ENCODE measurements at places on chromosomes 13 and 19.

GRCh38 chr19:44303976-44304568 is 753 bp downstream of the ZNF235 start:
- DNase-seq, result peak; percentile 44

DNA sequence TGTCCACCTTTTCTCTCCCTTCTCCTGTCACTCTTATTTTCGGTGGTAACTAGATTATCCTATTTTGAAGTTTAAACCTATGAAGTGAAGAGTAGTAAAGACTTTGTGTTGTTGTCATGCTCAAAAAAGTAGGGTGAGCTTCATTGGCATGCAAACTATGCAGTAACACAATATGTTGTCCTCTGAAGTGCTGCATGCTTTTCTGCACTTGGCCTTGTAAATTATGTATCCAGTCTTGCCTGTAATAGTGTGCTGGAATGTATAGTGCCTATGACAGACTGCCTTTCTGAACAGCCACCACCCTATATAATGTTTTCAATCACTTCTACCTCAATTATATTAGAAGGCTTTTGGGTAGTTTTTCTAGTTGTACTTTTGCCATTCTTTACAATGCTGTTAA is 1198.2 kb upstream of the PCDH20 start:
- DNase-seq, result no peak

- no peak for DNase-seq
These were observed 95.4 kb downstream of the RNASEH2B start for GRCh38 chr13:51004918-51005460.

- DNase-seq, result peak; percentile 65
These were observed 759 bp downstream of the ZMYM2 start for GRCh38 chr13:19959141-19959830.

- no peak for DNase-seq
These were observed 404.7 kb downstream of the KCNRG start for GRCh38 chr13:50419896-50420295.

DNA sequence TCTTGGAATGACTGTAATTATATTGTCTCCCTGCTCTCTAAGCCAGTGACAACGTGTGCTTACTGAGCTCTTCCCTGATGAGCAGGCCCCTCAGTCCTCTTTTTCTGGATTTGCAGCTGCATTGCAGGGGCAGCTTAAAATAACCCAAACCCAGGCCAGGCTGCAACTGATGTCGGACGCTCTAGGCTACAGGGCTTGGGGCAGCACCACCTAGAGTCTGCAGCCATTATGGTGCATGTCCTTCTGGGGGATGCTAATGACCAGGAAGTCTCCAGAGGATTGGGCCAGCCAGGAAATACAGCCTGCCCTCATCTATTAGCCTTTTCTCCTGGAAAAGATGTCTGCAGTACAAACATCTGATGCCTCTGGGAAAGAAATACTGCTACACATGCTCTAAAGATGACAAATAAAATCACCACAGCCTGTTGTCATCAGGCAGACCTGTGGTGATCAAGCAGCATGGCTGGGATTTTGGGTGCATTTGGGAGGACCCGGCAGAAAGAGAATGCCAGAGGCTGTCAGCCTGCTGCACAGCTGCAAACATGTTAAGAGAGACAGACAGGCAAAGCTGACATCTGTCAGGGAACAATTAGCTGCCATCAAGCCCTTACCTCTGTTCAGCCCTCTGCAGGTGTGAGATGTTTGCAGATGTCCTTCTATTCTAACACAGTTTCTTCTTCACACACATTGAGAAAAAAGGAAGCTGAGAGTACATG is 51.8 kb downstream of the CCDC70 start:
- no peak for DNase-seq

DNA sequence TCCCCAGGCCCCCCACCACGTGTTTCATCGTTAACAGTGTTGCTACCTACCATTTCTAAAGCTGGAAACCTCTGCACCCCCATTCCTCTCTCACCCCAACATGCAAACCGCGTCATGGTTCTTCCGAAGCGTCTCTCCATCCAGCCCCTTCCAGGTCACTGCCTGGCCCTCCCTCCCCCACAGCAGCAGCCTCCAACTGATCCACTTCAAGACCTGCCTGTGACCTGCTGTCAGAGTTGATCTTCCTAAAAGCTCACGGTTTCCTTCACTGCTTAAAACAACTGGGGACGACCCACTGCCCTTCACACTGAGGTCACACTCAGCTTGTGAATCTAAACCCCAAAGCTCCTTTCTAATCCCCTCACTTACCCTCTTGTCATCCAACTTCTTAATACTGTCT is 47.7 kb downstream of the STK24 start:
- no peak for DNase-seq

DNA sequence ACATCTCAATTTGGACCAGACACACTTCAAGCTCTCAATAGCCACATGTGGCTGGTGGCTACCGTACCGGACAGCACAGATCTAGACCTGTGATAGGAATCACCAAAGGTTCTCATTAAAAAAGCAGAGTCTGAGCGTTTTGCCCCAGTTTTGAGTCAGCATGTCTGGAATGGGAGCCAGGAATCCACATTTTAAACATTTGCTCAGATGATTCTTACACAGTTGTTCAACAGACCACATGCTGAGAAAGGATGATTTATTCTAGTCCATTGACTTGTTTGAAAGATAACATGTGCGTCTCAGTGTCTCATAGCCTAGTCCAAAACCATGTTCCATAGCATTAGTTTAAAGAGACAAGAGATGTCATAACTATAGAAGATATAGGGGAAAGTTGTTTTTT is 53.4 kb downstream of the FLT3 start:
- peak; percentile 29 for DNase-seq

DNA sequence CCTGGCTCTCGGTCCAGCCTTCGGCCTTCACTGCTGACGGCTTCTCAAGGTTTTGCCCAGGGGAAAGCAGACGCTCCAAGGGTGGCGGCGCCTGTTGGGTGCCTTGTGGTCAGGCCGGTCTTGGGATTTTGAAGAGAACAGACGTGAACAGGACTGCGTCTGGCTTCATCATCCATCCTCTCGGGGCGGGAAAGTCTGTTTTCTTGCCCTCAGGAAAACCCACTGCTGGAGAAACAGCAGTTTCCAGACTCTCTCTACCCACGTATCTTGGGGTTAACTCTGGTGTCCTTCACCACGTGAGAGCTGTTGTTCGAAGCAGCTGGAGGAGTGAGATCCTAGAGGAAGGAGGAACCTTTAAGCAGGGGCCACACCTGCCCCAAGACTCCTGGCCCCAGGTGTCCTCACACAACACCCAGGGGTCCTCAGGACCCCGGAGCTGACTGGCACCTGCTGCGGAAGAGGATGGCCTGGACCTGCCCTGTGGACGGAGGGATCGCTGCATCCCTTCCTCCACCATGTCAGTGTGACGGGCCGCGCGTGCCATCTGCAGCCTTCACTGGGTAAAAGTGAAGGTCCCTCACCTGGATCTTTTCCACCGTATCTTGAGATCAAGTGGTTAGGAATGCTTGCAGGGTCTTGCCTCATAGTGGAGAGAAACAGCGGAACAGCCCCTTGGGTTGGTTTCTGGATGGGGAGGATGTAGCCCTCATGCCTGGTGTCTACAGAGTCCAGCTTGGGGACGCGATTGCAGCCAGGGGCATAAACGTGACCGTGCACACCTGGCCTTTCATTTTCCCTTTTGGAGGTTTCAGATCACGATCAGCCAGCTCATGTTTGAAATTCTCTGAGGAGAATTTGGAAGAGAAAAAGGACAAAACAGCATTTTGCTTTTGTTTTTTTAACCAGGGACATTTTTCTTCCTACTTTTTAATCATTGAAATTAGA is 69.5 kb upstream of the MCF2L start:
- DNase-seq, result no peak

GRCh38 chr13:111090169-111090568 is 24.9 kb upstream of the ARHGEF7 start:
- DNase-seq, result no peak

DNA sequence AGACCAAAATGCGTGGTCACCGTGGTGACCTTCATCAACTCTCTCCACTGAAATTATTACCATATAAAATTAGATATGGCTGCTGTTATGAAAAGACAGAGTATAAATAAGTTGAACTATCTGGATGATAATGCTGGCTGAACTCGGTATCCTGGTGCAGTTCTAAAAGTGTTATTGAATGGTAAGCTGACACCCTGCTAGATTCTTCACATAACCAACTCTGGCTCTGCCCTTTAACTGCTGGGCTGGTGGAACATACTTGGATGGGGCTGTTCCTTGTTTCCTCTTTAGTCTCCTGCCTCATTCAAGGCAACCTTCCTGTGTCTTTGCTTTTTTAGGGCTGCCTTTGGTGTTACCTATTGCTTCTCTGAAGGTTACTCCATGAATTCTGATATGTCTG is 106.9 kb downstream of the FGF9 start:
- DNase-seq, result no peak

DNA sequence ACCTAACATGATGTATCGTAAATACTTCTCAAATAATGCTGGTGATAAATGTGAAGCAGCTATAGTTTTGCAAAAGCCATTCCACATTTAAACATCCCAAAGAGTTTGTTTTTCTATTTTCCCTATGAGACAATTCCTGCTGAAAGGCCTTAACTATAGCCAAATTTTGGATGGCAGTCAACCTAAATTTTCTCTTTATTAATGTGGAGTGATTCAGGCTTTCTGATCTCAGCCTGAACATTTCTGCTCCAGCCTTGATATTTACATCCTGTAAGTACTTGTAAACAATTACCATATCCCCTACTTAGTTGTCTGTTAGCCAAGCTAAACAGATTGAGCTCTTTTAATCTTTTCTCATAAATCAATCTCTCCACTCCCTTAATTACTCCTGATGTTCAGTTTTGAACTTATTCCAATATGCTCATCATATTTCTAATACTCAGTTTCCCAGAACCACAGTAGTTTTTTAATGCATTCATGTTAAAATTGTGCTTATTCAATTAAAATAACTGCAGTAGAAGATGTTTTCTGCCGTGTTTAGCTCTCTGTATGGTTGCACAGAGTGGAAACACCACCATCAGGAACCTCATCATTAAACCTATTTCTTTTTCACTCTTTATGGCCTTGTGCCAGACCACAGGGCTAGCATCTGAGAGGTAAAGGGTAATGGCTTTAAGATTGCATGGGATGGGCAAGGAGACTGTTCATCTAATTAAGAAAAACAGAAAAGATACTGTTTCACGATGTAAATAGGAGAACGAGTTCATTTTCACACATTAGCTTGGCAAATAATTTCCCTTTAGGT is 1235.2 kb upstream of the SLC10A2 start:
- no peak for DNase-seq

- DNase-seq, result no peak
These were observed 32.3 kb downstream of the KCTD4 start for GRCh38 chr13:45168555-45168930.

DNA sequence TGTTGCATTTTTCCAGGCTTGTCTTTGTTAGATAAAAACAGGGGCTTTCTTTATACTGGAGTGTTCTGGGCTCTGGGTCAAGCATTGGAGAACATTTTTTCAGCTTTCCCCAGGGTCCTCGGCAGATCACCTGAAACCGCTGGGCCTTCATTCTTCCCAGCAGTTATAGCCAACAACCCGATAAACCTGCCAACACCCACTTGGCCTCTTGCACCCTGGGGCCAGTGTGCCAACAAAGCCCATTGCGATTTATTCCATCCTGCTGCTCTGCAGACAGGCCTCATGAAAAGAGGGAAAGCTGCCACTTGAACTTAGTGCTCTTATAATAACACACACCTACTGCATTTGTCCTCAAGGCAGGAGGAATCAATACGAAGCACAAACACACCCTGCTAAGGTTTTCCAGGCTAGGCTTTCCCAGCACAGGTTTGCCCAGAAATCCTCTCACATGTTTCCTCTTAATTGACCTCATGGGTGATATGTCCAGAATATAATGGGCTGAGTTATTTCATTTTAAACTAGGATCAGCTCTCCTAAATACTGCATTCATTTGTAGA is 669.3 kb downstream of the LIG4 start:
- no peak for DNase-seq

- no peak for DNase-seq
These were observed 45.7 kb downstream of the TPP2 start for GRCh38 chr13:102642475-102642874.

- no peak for DNase-seq
These were observed 70.2 kb downstream of the SOX1 start for GRCh38 chr13:112137144-112137543.

GRCh38 chr13:19860884-19861655 is 2.4 kb downstream of the ZMYM5 start:
- no peak for DNase-seq

- no peak for DNase-seq
These were observed 96.3 kb downstream of the VWA8 start for GRCh38 chr13:41864658-41865057.

DNA sequence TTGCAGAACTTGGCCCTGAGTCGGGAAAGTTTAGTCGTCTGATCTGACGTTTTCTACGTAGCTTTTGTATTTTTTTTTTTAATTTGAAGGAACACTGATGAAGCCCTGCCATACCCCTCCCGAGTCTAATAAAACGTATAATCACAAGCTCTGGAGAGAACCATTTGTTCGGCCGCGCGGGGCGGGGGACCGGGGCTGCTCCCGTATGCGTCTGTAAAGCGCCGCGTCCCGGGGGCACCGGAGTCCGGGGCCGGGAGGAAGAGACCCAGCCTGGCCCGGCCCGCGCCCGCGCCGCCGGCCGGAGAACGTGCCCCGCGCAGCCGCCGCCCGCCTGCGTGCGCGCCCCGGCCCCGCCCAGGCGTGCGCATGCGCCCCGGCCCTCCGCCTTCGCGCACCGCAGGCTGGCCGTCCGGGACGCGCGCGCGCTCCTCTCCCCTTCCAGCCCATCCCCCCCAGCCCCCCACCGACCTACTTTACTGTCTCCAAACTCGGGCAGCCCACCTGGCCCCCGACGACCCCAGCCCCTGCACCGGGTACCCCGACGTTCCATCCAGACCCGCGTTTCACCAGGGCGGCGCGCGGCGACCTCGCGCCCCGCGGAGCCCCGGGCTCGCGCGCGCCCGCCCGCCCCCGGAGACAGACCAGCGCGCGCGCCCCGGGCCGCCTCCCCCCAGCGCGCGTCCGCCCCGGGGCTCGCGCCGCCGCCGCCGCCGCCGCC is 785 bp upstream of the USF2 start:
- peak; percentile 100 for DNase-seq

- DNase-seq, result peak; percentile 37
These were observed 169.3 kb downstream of the COL4A1 start for GRCh38 chr13:110137680-110138009.

GRCh38 chr13:94210816-94211215 is 268.7 kb downstream of the DCT start:
- no peak for DNase-seq

GRCh38 chr13:113394339-113394640 is 30.4 kb upstream of the GRTP1 start:
- DNase-seq, result no peak

DNA sequence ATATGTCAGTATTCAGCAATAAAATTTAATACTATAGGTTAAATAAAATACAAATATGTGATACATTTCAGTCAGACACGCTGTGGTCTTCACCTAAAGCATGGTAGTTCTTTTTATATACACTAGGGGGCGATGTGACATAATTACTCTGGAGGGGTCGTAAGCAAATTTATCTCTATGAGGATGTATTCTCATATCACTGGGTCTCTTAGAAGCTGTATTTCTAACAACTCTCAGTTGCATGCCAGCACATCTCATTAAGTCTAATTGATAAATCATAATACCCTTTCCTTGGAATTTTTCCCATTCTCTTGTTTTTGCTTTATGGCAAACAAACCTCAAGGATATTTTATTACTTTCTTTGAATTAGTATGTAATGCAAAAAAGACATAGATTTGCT is 3.9 kb upstream of the PCDH17 start:
- DNase-seq, result peak; percentile 16

Data from AG20443 (cell line).